Muscle of back (tissue), 13 donors: ENCODE measurements at places on chromosomes 5 and 9.

- DNase-seq = no peak
Observed at GRCh38 chr5:175854231-175855040, 16.9 kb upstream of the CPLX2 start.

GRCh38 chr9:83334320-83334719, 203.9 kb downstream of the FRMD3 start:
- peak; percentile 83 for DNase-seq

DNA sequence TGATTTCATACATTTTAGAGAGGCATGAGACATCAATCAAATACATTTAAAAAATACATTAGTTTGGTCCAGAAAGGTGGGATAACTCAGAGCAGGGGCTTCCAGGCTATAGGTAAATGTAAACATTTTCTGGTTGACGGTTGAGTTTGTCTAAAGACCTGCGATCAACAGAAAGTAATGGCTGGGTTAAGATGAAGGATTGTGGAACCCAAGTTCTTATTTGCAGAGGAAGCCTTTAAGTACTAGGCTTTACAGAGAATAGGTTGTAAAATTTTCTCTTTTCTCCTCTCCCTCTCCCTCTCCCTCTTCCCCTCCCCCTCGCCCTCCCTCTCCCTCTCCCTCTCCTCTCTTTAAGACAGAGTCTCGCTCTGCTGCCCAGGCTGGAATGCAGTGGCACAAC, 50.8 kb downstream of the PTTG1 start:
- DNase-seq = no peak

DNA sequence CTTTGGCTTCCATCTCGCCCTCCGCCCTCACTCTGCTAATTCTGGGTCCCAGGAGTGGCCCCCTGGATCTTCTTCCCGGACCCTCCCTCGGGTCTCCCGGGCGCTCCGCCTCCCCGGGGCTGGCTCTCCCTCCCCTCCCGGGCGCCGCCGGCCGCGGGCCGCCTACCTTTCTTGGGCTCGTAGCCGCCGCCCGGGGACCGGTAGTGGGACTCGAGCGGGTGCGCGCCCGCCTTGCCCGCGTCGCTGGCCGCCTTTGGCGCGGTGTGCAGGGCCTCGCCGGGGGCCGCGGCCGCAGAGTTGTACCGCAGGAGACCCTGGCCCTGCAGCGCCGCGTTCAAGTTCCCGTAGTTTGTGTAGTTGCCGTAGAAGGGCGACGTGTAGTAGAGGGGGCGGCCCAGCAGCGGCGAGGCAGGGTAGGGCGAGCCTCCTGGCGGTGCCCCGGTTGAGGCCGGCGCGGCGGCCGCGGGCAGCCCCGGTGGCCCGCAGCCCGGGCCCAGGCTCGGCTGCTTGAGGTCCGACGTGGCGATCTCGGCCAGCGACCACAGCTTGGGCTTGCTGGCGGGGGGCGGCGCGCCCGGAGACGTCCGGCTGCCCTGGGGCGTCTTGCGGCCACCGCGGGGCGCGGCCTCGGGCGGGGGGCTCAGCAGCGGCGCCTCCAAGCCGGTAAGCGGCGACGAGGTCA, 3.2 kb downstream of the IRX2 start:
- DNase-seq = no peak

DNA sequence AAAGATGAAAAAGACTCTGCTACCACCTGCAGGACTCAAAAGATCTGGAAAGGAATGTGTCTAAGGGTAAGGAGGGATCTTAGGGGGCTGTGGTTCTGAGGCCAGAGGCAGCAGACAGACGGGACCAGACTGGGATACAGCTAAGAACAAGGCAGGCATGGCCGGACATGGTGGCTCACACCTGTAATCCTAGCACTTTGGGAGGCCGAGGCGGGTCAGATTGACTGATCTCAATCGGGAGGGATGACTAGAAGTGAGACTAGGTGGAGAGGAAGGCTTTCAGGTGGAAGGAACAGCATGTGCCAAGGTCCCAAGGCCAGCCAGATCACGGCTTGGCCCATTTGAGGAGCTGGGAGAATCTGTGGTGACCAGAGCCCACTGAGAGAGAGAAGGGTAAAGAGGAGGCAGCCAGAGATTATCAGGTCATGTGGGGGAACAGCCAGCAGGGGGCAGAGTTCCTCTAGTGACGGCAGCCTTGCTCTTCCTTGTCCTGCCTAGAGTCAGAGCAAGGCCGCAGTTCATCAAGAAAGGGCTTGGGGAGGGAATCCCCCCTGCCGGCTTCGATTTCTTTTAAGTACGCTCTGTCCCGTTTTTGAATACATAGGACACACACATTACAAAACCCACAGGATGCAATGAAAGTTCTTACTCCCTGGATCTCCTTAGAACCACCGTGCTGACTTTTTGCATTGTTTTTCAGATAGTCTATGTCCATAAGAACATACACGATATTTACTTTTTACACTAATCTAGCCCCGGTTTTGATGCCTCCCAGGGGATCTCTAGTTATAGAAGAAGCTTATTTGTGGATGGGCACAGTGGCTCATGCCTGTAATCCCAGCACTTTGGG, 2.6 kb upstream of the OLFML2A start:
- peak; percentile 77 for DNase-seq

DNA sequence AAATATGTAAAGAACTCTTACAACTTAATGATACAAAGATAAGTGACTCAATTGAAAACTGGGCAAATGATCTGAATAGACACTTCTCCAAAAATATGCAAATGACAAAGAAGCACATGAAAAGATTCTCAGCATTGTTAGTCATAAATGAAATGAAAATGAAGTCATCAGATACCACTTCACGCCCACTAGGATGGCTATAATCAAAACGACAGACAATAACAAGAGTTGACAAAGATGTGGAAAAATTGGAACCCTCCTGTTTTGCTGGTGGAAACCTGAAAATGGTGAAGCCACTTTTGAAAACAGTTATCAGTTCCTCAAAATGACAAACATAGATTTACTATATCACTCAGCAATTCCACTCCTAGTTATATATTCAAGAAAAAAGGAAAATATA, 7.9 kb upstream of the SYK start:
- DNase-seq = no peak

GRCh38 chr5:156019571-156020180, 307.3 kb upstream of the SGCD start:
- DNase-seq = peak; percentile 80

DNA sequence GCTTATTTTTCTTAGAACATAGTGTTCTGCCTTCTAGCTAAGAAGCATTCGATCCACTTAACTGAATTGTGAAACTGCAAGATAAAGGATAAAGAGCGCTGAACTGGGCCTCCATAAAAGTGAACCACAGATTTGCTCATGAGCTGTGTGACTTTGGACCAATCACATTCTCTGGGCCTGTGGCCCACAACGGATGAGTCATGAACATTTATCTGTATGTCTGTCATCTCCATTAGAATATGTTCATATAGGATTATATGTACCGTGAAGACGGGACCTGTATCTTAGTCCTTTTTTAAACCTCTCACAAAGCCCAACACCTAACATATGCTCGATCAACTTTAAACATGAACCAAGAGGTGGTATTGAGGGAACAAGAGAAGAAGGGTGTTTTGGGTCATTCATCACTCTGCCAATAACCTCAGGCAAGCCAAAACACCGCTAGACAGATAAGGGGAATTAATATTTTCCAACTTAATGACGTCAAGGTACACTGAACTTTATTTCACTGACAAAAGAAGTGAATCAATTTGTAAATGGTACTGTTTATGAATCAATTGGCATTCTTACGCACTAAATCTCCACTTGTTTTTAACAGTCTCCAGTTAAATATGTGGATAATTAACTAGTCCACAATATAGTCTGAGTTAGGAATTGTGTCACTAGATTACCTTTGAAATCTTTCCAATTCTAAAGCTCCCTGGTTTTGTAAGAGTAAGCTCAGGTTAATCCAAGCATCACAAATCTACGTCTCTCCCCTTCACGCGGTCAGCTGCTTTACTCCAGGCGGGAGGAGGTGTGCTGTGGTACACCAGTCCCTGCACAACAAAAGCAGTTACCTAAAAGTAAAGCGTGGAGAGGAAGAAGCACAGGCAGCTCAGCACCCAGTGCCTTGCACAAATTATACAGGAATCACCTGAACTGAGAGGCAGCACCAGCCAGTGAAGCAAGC, 1.6 kb downstream of the TMEM245 start:
- DNase-seq = no peak

DNA sequence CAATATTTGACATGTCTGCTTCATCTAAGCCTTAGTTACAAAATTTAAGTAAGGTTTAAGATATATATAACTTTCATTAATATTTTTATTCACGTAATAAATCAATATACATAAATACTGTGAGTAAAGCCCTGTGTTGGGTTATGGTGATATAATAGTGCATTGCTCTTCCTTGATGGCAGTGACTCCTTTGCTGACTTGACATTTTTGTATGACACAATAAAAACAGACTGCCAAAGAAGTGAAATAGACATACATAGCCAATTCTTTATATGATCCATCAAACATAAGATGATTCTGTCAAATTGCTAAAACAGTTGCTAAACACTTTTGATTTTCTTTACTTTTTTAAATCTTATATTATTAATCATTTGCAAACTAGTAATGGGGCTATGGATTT, 1518.2 kb downstream of the EFNA5 start:
- DNase-seq = no peak

GRCh38 chr5:10396552-10396951, 43.1 kb downstream of the MARCHF6 start:
- DNase-seq = no peak

DNA sequence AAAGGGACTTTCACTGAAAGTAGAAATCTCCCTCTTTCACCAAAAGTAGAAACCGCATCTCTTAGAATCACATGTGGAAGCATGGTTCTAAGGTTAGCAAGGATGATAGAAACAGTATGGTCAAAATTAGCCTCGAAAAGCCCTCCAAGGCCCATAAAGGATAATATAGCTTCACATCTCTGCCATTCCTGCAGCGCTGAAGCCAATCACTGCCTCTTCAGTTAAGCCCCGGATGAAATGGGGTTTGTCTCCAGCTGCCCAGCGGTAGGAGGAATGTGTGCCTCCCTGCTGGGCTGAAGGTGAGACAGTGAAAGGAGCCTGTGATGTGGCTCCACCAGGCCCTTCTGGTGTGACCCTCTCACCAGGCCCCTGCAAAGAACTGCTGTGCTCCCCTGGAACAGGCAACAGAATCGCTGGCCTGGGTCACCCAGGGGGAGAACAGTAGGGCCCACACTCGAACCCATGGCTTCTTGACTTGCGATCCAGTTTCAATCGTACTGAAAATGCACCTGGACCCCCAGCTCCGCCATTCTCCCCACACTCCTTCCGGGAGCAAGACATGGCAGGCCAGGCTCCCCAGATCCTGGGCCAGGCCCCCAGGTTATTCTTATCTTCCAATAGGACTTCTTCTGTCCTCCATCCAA, 47.2 kb downstream of the CAMK2A start:
- DNase-seq = no peak

- peak; percentile 33 for DNase-seq
Observed at GRCh38 chr5:88792144-88792840, 90.7 kb downstream of the MEF2C start.

DNA sequence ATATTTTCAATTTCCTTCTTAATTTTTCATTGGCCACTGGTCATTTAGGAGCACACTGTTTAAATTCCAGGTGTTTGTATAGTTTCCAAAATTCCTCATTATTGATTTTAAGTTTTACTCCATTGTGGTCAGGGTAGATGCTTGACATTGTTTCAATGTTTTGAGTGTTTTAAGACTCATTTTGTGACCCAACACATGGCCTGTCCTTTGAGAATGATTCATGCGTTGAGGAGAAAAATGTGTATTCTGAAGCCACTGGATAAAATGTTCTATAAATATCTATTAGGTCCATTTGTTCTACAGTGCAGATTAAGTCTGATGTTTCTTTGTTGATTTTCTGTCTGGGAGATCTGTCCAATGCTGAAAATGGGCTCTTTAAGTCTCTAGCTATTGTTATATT, 24.4 kb upstream of the FNIP1 start:
- DNase-seq = no peak

- no peak for DNase-seq
Observed at GRCh38 chr5:29131285-29131684, 2062.2 kb upstream of the CDH6 start.

DNA sequence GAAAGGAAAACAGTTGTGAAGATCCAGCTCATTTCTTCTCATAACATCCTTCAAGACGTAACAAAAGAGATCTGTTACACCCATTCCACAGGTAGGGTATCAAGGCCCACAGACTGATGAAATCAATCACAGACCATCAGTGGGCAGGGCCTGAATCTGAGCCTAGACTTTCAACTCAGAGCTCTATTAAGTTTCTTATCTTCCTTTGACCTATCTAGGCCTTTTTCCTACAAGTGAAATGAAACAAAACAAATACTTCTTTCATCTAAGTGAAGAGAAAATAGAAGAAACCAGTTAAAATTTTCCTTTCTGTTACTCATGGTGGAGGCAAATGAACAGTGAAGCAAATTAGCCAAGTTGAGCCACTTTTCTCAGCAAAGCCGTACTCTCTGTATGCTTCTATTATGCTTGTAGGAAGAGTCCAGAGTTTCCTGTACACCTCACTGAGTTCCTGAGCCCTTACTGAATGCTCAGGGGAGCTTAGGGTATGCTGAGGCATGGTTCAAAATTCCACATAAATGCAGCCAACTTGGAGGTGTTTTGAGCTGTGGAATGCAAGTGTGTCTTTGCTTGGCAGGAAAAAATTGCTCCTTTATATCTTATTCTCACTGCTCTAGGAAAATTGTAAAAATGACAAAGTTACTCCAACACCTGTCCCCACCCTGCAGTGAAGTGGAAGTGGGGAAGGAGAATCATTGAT, 91.9 kb downstream of the FEM1C start:
- DNase-seq = no peak

- no peak for DNase-seq
Observed at GRCh38 chr9:14345354-14346230, 31.7 kb upstream of the NFIB start.

DNA sequence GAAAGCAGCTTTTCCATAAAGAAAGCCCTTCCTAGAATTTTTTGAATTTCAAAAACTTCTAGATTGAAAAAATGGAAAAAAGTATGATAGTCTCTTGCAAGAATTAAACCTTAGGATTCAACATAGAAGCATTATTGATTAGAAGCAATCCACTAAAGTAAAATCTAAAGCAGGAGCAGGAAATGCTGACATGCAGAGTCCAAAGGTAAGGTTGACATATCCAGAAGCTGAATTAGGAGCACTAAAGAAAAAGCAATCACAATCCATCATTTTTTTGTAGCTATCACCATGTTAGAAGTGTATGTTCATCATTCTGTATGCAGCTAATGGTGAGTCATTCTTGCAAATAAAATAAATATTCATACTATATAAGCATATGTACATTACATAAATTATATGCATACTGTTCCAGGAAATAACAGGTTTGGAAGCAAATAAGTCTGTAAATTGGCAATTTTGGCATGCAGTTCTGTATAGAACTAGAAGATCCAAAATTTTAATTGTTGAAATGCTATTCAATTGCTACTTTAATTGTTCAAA, 39.4 kb upstream of the RNF180 start:
- DNase-seq = no peak

DNA sequence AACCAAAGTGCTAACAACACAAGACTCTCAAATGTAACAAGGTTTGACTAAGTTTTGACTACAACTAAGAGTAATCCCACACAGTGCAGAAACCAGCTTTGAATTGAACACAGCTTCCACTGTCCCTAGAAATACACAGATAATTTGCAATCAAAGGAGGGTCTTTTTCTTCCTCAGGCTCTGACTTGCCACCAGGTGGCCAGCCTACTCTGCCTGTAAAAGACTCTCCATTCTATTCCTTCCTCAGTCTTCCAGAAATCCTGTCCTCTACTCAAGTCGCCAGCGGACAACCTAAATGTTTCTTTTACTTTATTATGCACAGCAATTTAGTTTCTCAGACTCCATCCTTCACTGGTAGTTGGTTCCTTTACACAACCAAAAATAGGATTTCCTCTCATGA, 32.2 kb upstream of the MCTP1 start:
- no peak for DNase-seq
